ENCODE measurements at places on chromosomes 13 and 19. TPM values are rescaled to one million over a fixed set of nuclear protein-coding genes. Genes with fewer than 3 reads are reported as not detected.
A peak's percentile ranks its signal among the peaks of the same experiment; 100 is the strongest.

PLK5 gene
- total RNA-seq = 0.69 TPM

GRCh38 chr19:40398417-40399131, 8.6 kb upstream of the HIPK4 start:
- no peak overlapping the region for H3K4me3 ChIP-seq
- DNase-seq = peak; percentile 46
- peaks cover 10% of the 10 kb centered on the region for H3K4me1 ChIP-seq
- peaks cover 11% of the 10 kb centered on the region for H3K27me3 ChIP-seq
- no peak overlapping the region for H3K27ac ChIP-seq

- H3K27ac ChIP-seq = no peak overlapping the region
- H3K27me3 ChIP-seq = peaks cover 2% of the 10 kb centered on the region
- no peaks in the 10 kb centered on the region for H3K36me3 ChIP-seq
- peaks cover 2% of the 10 kb centered on the region for H3K4me1 ChIP-seq
- no peak overlapping the region for H3K4me3 ChIP-seq
Observed at GRCh38 chr19:1087813-1088415, 7.3 kb downstream of the POLR2E start.

DNA sequence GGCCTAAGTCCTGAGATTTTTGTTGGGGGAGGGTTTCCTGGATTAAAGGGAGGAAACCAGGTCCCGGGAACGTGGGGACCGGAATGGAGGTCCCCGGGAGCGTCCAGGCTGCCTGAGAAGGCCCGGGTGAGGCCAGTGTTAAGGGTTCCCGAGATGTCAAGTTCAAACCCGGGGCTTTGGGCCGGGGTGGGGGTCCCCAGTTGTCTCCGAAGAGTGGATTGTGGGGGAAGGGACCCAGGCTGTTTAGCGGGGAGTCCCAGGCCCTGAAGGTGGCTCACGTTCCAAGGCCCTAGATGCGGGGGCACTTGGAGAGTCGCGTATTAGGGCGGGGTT, 262 bp downstream of the COX7A1 start:
- peaks cover 5% of the 10 kb centered on the region for H3K36me3 ChIP-seq
- peak; percentile 34 for DNase-seq
- peaks cover 3% of the 10 kb centered on the region for H3K27me3 ChIP-seq
- H3K4me1 ChIP-seq = peaks cover 3% of the 10 kb centered on the region

- H3K36me3 ChIP-seq = peaks cover 17% of the 10 kb centered on the region
- peak overlapping the region; percentile 94 for H3K27ac ChIP-seq
- peak overlapping the region; percentile 70 for H3K4me3 ChIP-seq
Observed at GRCh38 chr19:40549007-40549708, 27.5 kb upstream of the SHKBP1 start.

Measured in glutamatergic neuron (in vitro differentiated cells).